DND-41 (cell line): ENCODE measurements at places on chromosomes 3 and 15.

DNA sequence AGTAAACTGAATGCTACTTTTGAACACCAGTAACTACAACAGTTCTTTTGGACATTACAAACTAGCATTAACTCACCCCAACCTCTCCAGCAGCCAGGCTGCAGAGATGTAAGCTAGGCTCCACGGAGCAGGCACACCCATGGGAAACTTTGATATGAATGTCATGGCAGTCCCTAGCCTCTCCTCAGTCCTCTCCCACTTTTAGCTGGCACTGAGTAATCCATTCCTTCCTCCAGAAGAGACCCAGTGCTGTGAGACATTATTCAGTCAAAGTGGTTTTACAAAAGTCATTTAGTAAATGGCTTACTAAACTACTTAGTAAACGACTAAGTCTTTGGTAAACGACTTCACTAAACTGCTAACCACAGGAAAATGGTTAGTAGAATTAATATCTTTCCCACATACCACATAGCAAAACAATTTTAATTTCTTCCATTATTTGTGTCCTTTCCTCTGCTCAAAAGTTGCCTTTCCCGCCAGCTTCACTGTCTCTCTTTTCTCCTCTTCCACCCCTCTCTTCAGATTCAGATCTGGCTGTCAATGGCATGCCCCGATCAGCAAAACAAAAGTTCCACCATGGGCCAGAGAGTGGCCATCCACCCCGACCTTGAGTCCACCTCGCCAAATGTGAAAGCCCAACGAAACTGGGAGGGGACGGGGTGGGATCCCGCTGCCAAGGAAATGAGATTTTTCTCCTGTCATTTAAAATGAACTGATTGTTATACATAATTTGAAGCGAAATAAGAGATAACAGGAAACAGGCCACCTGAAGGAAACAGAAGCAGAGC lies 67.5 kb upstream of the TJP1 start:
- no peak overlapping the region for H3K4me3 ChIP-seq
- no peak overlapping the region for H3K27ac ChIP-seq
- DNase-seq, result no peak
- H3K27me3 ChIP-seq, result peaks cover 16% of the 10 kb centered on the region
- no peaks in the 10 kb centered on the region for H3K36me3 ChIP-seq
- H3K4me1 ChIP-seq, result no peaks in the 10 kb centered on the region

GRCh38 chr15:20345401-20345958 lies 196.1 kb downstream of the GOLGA6L6 start:
- peak; percentile 5 for DNase-seq
- H3K36me3 ChIP-seq, result no peaks in the 10 kb centered on the region
- no peaks in the 10 kb centered on the region for H3K27me3 ChIP-seq
- H3K27ac ChIP-seq, result no peak overlapping the region

GRCh38 chr15:58419803-58420524 lies 11.8 kb upstream of the LIPC start:
- H3K4me3 ChIP-seq, result no peak overlapping the region
- no peak for DNase-seq
- no peaks in the 10 kb centered on the region for H3K27me3 ChIP-seq
- H3K36me3 ChIP-seq, result no peaks in the 10 kb centered on the region
- no peaks in the 10 kb centered on the region; the same call in 1 of the 2 replicates for H3K4me1 ChIP-seq

- no peaks in the 10 kb centered on the region for H3K36me3 ChIP-seq
- H3K27ac ChIP-seq, result no peak overlapping the region
- no peak for DNase-seq
These were observed 167.6 kb upstream of the COL8A1 start for GRCh38 chr3:99470841-99471240.

DNA sequence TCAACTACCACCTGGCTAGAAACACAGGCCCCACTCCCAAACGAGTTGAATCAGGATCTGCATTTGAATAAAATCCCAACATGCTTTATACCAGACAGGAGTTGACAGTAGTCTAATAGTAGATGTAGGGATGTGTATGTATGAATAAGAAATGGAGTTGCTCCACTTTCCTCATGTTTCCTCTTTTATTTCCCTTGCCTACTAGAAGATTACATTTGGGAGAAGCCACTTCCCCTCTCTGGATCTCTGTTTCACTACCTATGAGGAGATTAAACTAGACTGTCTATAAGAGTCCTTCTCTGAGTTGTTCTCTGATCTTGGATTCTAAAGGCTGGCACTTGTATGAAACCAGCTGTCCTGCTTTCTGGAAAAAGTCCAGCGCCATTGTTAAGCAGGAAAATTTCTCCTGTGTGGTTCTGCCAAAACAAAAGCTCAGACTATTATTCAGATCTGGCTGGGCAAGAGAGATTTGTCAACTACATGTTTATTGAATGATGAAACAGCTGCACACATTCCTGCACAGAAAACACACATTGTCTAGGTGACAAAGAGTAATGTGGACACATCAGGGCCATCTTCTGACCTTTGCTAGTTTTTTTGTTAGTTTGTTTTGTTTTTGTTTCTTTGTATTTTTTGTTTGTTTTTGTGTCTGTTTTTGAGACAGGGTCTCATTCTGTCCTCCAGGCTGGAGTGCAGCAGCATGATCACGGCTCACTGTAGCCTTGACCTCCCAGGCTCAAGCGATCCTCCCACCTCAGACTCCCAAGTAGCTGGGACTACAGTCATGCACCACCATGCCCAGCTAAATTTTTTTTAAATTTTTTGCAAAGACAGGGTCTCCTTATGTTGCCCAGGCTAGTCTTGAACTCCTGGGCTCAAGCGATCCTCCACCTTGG lies 29.9 kb downstream of the ACP3 start:
- no peak overlapping the region for H3K4me3 ChIP-seq
- DNase-seq, result no peak
- no peaks in the 10 kb centered on the region for H3K4me1 ChIP-seq
- H3K27ac ChIP-seq, result no peak overlapping the region

DNA sequence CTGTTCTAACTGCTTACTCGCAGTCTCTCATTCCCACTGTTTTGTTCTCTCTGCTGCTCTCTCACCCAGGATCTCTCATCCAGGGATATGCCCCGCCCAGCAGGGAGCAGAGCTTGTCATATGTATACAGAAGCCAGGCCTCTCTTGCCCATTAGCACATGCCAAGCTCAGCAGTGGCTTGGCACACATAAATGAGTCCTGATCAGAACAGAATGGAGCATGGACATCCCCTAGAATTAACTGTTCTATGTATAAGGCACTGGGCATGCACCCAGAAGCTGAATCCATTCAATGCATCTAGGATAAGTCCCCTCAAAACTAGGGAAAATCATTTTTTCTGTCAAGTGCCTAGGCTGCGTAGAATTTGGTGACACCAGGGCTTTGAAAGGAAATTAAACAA lies 61.6 kb downstream of the IGSF11 start:
- H3K27ac ChIP-seq, result no peak overlapping the region
- no peaks in the 10 kb centered on the region for H3K36me3 ChIP-seq
- no peak for DNase-seq
- no peak overlapping the region for H3K4me3 ChIP-seq
- no peaks in the 10 kb centered on the region for H3K27me3 ChIP-seq
- no peaks in the 10 kb centered on the region for H3K4me1 ChIP-seq

- H3K27me3 ChIP-seq, result no peaks in the 10 kb centered on the region
- no peak overlapping the region for H3K4me3 ChIP-seq
- no peaks in the 10 kb centered on the region for H3K36me3 ChIP-seq
- H3K27ac ChIP-seq, result no peak overlapping the region
- H3K4me1 ChIP-seq, result no peaks in the 10 kb centered on the region
These were observed 116.7 kb downstream of the FHIT start for GRCh38 chr3:61134532-61134931.
